ENCODE measurements at places on chromosomes 13 and 19.

- no peak for DNase-seq
Observed at GRCh38 chr19:11264452-11265176, 2.3 kb upstream of the DOCK6 start.

DNA sequence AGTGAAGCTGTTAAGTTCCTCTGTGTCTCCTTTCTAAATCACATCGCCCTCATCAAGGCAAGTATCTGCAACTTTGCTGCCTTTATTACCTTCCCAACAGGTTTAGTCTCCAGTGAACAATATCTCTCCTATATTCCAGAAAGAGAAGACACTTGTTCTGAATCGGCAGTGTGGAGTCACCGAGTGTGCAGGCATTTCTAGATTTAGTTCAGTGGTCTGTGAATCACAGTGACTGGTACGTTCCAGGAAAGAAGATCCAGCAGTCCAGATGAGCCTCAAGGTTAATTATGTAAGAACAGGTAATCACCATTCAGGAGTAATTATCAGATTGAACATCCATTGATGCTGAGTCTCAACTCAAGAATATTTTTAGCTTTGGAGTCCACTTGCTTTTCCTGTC is 497.0 kb downstream of the FOXO1 start:
- no peak for DNase-seq

- DNase-seq = no peak
Observed at GRCh38 chr19:29927944-29928625, 14.0 kb upstream of the URI1 start.

DNA sequence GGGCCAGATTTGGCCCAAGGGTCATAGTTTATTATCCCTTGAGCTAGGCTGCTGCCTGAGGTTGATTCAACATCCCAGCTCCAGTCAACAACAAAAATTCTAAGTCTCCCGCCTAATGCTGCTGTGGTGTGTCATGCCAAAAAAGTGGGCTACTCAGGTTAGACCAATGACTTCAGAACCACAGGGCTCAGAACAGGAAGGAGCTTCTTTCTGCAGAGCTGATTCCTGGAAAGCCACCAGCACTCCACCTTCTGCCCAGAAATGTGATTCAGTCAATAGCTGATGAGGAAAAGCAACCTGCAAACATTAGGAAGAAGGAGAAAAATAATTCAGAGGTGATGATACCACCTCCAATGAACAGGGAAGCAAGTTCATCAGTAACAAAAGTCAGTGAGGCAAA is 56.1 kb upstream of the SERPINE3 start:
- DNase-seq = no peak

- no peak for DNase-seq
Observed at GRCh38 chr13:22422023-22422422, 751.1 kb downstream of the FGF9 start.

GRCh38 chr19:49391581-49392399 is 3.7 kb downstream of the KASH5 start:
- DNase-seq = peak; percentile 84

- no peak for DNase-seq
Observed at GRCh38 chr13:25733696-25734435, 317.9 kb downstream of the SHISA2 start.

DNA sequence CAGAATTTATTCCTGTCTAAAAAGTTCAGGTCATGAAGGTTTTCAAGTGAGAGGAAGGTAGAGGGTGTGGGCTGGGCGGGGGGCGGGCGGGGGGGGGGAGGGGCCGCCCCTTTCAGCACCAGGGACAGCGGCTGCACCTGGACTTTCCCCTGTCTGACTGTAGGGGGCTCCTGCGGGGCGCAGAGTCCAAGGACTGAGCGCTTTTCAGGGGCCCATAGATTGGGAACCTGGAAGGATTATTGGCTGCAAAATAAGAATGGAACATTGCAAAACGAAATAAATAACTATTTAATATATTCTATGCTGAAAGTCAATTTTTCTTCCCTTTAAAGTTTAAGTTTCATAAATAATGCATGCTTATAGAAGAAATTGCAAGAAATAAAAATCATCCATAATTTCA is 8.9 kb upstream of the CYP4F3 start:
- DNase-seq = peak; percentile 22

DNA sequence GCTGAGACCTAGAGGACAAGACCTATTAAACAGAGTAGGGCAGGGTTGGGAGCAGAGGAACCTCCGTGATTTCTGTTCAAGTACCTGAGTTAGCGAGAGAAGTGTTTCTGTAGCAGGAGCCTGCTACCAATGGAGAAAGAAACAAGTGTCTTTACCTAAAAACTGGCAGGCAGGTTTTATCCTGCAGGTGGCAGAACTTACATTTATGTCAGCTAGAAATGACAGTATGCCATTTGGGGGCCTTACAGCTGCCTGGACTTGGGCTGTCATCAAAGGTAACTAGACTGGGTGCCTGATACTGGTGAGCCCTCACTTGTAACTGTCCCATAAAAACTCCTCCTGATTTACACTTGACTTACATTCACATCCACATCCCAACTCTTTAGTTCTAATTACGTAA is 185.3 kb upstream of the MIR17HG start:
- DNase-seq = no peak

GRCh38 chr19:53659292-53659691 is 27.5 kb downstream of the DPRX start:
- no peak for DNase-seq

- no peak for DNase-seq
Observed at GRCh38 chr13:34816245-34816884, 125.7 kb upstream of the NBEA start.
